Stimulated activated CD4-positive, alpha-beta T cell treated with anti-CD3 and anti-CD28 coated beads, Interleukin-4, amount 100 ng/mL, for 1 hour (primary cell): ENCODE measurements at places on chromosomes 5 and 9.

GRCh38 chr5:112512901-112513300, 93.8 kb upstream of the EPB41L4A start:
- DNase-seq = no peak

- no peak for DNase-seq
Measured at GRCh38 chr5:65984098-65984885, 57.9 kb downstream of the ERBIN start.

DNA sequence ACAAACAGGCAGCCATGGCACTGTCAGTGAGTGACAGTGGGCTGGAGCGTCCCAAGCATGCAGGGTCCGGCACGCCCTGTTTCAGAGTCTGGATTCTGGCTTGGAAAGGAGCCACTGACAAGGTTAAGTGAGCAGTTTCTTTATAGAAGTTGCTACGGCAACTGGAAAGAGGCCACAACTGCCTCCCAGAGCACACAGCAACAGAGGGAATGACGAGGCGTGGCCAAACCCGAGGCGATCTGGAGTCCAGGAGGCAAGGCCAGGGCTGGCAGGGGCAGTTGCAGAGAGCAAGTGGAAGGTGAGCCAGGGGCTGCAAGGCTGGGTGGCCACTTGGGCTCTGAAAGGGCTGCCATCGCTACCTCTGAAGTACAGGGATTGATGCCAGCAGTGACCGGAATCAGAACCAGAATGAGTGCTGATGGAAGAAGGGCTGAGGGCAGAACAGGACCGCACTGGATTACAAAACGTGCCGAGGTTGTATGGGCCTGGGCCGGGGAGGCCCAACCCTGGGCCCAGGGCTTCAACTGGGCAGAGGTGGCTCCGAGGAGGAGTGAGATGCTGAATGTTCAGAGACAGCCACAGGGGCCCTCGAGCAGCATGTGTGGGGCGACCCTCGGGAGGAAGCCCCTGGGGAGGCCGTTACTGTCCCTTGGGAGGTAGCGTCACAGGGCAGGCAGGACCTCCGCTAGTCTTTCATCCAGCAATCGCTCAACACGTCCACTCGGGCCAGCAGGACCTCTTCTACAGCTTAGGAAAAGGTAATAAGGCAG, 4.6 kb downstream of the MRPL41 start:
- DNase-seq = no peak

DNA sequence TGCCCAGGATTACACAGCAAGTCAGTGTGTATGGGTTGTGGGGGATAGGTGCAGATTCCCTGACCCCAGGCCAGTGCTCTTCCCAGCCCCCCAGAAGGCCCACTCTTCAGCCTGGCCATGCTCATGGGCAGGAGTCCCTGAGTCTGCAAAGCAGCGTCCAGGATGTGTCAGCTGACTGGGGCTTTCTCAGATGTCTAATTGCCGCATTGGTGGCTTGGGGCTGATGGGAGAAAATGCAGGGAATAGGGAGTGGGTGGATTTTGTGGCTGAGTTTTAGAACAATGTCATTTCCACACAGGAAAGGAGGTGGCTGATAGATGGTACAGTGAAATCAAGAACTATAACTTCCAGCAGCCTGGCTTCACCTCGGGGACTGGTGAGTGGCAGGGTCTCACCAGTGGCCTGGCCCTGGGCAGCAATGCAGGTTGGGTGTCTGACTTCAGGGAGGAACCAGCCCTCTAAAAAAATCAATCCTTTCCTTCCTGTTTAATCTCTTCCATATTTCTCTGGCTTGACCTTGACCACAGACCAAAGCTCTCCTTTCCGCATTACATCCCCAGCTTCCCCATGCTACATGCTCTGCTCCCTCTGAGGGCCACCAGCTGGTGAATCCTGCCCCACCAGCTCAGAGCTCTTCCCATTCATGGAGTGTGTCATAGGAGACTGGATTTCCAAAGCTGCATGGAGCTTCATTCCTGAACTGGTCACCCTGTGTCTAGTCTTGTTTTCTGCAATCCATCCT, 14.2 kb downstream of the GLIPR2 start:
- no peak for DNase-seq

DNA sequence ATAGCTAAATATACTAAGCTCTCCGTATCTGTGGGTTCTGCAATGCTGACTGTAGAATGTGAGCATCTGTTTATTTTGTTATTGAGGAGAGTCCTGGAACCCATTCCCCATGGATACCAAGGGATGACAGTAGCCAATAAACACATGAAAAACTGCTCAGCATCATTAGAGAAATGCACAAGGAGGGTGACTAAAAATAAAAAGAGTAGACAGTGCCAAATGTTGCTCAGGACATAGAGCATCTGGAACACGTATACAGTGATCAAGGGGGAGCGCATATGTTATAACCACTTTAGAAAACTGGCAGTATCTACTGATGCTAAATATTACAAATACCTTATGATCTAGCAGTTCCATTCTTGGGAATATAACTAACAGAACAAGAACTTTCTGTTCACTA, 31.0 kb downstream of the MARCHF6 start:
- no peak for DNase-seq

GRCh38 chr5:34447424-34447823, 208.7 kb upstream of the RAI14 start:
- DNase-seq = no peak

GRCh38 chr5:122056913-122057312, 21.1 kb downstream of the LOX start:
- no peak for DNase-seq

GRCh38 chr5:111984044-111984443, 227.1 kb upstream of the NREP start:
- no peak for DNase-seq

DNA sequence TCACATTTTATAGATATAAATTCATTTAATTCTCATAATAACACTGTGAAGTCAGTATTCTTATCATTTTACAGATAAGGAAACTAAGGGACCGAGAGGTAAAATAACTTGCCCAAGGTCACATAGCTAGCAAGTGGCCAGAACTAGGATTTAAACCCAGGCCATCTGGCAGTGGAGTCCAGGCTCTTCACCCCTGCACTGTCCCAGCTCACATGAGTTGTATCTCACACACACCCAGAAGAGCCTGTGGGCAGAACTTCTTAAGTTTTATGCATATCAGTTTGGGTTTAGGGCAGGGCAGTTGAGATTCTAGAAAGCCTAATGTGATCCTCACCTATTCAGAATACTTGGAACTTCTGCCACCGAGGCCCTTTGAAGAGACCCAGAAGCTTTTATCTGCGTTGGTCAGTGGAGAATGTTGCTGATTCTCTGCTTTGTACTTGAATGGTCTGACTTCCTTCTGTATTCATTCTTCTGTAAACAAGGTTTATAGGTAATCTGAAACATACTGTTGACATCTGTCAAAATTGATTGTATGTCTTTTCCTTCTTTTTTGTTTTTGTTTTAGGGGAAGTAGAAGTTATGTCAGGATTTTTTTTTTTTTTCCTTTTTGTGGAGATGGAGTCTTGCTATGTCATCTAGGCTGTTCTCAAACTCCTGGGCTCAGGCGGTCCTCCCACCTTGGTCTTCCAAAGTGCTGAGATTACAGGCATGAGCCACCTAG, 75.8 kb downstream of the KIAA1958 start:
- no peak for DNase-seq

GRCh38 chr5:37533851-37534250, 154.7 kb downstream of the WDR70 start:
- no peak for DNase-seq

DNA sequence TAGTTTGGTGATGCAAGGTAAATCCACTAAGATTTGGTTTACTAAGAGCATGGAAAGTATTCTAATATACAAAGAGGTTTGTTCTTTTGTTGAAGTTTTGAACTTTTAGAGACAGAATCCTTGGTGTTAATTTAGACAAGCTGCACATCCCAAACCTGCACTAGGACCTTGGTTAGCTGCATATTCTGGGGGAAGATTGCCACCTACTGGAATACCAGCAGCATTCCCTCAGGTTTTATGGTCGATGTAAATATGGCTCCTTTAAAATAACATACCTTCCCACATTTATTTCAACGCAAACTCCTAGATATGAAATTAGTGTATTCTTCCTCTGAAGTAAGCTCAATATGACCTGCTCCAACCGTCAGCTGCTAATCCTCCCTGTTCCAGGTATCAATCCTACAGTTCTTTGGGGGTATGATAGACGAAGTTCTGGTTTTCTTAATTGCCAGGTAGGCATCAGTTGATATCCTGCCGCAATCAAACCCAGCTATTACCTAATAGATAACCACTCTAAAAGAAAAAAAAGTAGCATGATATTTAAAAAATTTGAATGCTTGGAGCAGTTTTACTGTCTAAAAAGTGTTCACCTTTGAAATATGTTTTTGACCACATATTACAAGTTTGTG, 624.1 kb downstream of the ISL1 start:
- no peak for DNase-seq

- DNase-seq = no peak
Measured at GRCh38 chr9:131817627-131818026, 77.8 kb upstream of the RAPGEF1 start.

GRCh38 chr9:125784286-125785049, 37.3 kb downstream of the PBX3 start:
- DNase-seq = no peak

GRCh38 chr9:7042124-7042523, 284.4 kb downstream of the KDM4C start:
- no peak for DNase-seq

DNA sequence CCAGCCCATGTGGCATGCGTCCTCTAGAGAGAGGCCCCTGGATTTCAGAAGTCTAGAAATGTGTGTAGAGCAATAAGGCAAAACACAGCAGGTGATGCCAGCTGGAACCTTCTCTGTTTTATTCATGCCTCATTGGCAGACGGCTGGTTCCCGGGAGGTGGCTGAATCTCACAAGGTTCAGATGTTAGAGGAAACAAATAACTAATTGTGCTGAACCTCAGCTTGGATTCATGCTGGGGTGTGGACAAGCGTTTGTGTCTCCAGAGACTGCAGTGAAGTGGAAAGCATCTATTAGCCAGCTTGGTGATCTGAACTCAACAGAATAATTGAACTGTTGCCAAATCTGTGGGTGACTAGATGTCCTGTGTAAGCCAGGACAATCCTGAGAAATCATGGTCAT, 131.1 kb upstream of the NR4A3 start:
- DNase-seq = no peak

- DNase-seq = no peak
Measured at GRCh38 chr9:114697951-114698351, 16.0 kb upstream of the TEX48 start.

GRCh38 chr5:78537821-78538220, 110.8 kb downstream of the LHFPL2 start:
- DNase-seq = no peak

- DNase-seq = no peak
Measured at GRCh38 chr9:36934478-36935065, 99.5 kb downstream of the PAX5 start.

DNA sequence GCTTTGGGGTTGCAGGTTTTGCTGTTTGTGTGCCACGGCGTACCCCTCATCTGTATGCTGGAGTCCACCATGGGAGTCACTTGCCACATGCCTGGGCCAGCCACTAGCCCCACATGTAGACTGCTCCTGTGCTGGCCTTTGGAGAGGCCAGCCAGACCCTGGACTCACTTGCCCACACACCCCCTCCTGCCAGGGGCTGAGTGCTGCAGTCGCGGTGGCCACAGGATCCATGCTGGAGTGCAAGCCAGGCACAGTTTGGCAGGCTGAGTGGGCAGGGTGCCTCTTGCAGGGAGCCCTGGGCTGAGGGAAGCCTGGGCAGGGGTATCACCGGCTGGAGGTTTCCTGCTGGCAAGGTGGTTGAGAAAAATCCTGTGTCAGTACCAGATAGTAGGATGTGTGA, 25.6 kb upstream of the GCNT1 start:
- no peak for DNase-seq

DNA sequence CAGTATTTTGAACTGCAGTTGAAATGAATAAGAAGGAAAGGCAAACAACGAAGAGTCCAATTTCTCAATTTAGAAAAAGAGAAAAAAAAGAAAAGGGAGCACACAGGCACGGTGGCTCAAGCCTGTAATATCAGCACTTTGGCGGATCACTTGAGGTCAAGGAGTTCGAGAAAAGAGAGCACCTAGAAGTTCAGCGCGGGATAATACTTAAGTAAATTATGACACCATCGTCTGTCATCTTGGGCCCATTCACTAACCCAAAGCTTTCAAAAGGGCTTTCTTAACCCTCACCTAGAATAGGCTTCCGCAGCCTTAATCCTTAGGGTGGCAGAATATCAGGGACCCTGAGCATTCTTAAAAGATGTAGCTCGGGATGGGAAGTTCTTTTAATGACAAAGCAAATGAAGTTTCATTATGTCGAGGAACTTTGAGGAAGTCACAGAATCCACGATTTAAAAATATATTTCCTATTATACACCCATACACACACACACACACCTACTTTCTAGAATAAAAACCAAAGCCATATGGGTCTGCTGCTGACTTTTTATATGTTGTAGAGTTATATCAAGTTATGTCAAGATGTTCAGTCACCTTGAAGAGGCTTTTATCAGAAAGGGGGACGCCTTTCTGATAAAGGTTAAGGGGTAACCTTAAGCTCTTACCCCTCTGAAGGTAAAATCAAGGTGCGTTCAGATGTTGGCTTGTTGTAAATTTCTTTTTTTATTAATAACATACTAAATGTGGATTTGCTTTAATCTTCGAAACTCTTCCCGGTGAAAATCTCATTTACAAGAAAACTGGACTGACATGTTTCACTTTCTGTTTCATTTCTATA, 602 bp upstream of the CD274 start:
- no peak for DNase-seq

DNA sequence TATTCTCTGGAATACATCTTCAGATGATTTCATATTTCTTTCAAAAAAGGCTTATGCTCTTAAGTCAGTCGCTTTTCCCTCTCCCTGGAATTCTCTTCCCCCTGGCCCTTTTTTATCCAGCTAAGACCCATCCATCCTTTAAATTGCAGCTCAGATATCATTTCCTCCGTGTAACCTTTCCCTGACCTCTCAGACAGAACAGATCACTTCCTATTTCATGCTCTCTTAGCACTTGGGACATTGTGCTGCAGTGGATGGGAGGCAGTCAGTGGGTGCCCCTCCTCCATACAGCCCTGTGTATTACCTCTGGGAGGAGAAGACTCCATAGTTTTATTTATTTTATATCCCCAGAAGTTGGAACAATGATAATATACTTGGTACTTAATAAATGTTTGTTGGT, 423.4 kb downstream of the ISL1 start:
- DNase-seq = no peak

GRCh38 chr5:158852622-158853021, 247.1 kb downstream of the EBF1 start:
- DNase-seq = no peak

GRCh38 chr9:72592502-72593403, 71.3 kb downstream of the TMC1 start:
- DNase-seq = no peak

DNA sequence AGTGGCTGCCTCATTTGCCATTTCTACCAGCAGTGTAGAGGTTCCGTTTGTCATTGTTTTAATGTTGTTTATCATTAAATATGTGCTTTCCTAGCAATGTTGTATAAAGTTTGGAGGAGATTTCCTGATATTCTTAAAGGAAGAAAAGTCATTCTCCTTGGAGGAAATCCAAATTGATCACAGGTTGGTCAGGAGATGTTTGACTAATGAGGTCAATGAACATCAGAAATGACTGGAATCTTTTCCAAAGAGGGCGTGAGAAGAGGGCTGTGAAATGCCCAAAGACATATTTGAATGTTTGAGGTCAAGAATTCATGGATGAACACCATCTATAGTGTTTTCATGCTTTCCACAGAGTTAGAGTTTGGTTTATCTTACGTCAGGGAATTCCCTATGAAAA, 471.3 kb downstream of the MAT2B start:
- DNase-seq = no peak
